ENCODE measurements at places on chromosomes 4 and X.
A peak's percentile ranks its signal among the peaks of the same experiment; 100 is the strongest.

GRCh38 chr4:122476126-122476525 lies 19.6 kb upstream of the IL2 start:
- DNase-seq = no peak

DNA sequence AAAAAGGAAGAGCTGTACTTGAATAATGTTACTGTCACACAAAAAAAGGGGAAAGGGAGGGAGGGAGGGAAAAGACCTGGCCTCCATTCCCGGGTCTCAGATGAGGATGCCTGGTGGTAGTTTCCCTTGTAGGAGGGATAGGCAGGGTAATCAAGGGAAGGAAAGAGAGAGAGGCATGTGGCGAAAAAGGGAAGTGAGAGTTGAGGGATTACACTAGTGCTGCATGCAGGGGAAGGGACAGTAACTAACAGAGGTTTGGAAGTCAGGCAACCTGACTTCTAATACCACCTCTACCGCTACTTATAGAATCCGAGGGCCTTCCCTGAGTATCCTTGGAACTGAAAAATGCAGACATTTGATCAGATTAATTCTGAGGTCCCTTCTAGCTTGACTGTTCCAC lies 821.7 kb upstream of the FTHL17 start:
- no peak for DNase-seq

DNA sequence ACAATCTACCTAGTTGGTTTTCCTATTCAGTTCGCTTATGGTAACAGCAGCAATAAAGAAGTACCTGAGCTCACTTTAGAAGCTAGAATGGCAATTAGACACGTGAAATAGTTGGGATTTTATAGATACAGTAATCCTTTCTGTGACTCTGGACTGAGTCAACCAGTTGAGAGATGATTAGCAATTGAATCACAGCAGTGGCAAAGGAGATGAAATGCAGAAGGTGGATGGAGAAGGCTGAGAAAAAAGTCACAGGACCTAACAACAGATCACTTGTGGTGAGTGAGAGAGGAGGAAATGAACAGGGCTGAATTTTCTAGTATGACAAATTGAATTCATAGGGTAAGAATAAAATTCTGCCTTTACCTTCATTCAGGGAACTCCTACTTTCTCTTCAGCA lies 197.1 kb upstream of the MAGEB18 start:
- DNase-seq = no peak

DNA sequence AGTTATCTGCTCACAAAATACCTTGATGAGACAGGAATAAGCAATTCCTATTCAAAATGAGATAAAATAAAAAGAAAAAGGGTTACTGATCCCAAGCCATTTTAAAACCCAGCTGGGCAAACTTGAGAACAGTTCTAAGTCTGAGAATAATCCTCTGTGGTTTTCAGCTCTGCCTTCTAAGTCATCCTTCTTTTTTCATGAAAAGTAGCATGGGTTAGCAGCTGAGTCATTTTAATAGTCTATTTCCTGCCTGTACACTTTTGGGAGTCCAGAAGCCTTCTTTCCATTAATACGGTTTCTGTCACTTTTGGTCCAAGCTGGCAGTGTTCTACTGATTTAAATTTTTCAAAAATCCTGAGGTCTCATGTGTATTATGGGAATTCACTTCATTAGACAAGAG lies 374.3 kb downstream of the IQCM start:
- peak; percentile 83 for DNase-seq

- DNase-seq = no peak
Observed at GRCh38 chrX:56319165-56319564, 87.0 kb downstream of the KLF8 start.

DNA sequence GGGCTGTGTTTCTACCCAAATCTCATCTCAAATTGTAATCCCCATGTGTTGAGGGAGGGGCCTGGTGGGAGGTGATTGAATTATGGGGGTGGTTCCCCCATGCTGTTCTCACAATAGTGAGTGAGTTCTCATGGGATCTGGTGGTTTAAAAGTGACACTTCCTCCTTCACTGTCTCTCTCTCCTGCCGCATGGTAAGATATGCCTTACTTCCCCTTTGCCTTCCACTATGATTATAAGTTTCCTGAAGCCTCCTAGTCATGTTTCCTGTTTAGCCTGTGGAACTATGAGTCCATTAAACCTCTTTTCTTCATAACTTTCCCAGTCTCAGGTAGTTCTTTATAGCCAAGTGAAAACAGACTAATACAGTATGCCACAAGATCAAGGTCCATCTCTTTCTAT lies 70.0 kb upstream of the MSX1 start:
- DNase-seq = no peak

DNA sequence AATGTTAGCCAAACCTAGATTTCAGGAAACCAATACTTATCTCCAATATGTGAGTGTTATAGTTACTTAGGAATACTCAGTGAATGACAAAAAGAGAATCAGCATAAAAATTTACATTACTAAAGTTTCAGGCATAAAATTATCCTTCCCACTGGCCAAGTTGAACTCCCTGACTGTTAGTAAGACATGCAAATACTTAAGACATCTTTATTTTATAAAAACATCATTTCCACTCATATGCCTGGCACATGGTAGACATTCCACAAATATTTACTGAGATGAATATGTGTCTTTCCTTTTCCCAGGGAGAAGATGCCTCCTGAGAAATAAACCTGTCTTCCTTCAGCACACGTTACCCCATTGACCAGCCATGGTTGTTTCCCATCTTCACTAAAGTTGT lies 7.3 kb downstream of the VEGFD start:
- DNase-seq = no peak

- DNase-seq = no peak
Observed at GRCh38 chr4:89957046-89957926, 62.6 kb downstream of the MMRN1 start.

DNA sequence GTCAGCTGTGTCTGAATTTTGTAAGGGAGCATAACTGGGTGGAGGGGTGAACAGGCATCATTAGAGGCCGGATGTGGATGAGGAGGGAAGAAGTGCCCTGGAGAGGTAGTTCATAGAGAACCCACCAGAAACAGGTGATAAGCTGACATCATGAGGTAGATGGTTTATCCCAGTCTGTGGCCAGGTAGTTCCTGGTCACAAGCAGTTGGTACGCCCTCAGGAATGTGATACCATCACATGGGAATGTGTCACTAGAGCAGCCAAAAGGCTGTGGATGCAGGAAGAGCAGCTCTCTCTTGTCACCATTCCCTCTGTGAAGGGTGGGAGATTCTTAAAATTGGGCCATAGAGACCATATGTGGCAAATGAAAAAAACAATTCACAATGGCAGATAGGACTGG lies 21.9 kb downstream of the MSN start:
- no peak for DNase-seq

DNA sequence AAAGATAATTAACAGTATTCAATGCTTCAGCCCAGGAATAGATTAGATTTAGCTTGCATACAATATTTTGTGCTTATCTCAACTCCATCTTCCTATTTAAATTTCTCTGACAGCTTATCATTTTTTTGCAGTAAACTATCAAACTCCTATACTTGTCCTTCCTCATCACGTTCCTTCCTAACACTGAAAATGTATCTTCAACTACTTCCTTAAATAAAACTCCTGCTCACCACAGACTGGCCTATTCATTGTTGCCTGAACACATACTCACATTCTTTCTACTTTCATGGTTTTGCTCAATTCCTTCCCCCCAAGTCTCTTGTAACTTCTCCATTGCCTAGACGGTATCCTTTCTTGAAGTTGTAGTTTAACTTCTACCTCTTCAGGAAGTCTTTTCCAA lies 28.5 kb upstream of the PTPN13 start:
- DNase-seq = no peak

DNA sequence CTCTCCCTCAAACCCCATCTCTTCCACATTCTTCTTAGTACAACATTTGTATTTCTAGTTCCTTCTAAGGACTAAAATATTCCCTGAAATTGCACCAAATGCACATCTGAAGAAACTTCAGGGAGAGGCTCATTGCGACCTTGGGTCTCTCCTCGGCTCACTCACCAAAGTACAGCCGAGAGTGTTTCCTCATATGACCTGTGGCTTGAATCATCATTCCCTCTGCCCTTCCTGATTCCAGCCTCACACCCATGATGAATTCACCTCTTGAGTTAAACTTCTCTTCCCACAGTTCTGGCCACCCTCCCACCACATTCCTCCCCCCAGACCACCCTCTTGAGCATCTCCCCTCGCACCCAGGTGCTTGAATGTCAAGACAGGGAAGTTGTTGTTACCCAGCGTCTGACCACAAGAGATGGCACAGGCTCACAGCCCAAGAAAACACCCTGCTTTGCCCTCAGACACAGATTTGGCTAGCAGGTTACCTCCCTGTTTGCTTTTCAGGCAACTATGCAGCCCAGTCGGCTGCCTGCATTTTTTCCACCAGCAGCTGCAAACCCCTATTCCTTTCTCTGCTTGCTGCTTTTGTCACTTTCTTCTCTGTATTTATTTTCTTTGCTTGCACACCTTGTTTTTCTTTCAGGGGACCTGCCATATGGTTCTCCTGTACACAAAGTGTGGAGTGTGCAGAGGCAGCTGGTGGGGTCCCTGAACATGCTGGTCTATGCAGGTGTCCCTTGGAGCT lies 214.8 kb downstream of the SPATA18 start:
- no peak for DNase-seq

- DNase-seq = no peak
Observed at GRCh38 chr4:144597171-144597570, 48.8 kb upstream of the HHIP start.

DNA sequence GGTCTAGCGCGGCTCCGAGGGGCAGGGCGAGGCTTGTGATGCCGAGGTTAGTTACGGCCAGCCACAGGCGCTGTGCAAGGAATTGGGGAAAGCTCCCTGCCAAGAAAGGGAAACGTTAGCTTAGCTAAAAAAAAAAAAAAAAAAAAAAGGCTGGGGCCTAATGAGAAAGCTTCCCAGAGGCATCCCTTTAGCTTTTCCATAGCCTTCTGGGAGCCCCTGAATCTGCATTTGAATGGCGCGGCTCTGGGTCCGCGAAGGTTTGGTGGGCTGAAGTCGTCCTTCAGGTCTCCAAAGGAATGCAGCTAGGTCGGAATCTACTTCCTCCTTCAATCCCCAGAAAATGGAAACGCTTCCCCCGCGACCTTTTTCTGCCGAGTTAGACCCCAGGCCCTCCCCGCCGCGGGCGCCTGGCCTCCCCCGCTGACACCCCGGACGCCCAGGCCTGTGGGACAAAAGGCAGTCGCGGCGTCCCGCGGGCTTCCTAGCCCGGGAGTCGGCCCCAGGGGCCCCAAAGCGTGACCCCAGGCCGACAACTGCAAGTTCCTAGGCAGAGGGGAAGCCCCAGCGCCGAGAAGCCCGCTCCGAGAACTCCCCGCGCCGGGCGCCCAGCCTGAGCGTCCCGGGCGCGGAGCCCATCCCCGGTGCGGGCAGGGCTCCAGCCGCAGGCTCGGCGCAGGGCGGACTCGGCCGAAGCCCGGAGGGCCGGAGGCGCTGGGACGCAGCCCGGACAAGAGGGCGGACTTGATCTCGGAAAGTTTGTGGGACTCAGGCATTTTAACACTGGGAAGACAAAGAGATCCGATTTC lies 605 bp upstream of the FAT1 start:
- DNase-seq = peak; percentile 37

DNA sequence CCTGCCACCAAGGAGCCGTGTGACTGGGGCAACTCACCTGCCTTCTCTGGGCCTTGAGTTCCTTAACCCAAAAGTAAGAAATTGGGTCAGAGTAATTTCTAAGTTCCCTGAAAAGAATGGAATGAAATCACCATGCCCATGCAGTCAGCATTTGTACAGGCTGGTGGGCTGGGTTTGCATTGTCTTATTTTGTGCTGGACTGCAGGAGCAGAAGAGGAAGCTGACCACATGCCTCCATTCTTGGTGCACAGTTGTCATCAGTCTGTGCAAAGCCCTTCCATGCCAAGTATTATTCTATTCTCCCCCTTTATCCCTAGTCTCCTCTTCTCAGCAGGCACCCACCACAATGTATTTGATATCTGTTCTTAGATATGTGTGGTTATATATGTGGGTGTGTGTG lies 56.3 kb downstream of the FHDC1 start:
- DNase-seq = no peak

- DNase-seq = peak; percentile 91
Observed at GRCh38 chrX:49039598-49040375, 3.4 kb downstream of the TFE3 start.

DNA sequence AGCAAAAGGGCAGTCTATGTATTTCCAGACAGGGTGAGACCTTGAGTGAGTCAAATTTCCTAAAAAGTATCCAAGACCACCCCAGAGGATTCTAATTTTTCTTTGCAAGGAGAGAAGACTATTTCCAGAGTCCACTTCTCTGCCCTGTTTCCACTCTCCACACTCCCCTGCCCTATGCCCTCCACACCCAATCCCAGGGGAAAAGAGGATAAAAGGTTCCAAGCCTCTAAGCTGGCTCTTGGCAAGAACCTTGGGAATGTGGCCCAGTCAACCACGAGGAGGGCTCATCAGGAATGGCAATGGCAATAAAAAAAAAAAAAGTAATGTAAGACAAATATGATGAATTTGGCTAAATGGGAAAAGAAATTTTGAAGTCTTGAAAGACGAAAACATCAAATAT lies 65.9 kb downstream of the SRPX start:
- peak; percentile 40 for DNase-seq

DNA sequence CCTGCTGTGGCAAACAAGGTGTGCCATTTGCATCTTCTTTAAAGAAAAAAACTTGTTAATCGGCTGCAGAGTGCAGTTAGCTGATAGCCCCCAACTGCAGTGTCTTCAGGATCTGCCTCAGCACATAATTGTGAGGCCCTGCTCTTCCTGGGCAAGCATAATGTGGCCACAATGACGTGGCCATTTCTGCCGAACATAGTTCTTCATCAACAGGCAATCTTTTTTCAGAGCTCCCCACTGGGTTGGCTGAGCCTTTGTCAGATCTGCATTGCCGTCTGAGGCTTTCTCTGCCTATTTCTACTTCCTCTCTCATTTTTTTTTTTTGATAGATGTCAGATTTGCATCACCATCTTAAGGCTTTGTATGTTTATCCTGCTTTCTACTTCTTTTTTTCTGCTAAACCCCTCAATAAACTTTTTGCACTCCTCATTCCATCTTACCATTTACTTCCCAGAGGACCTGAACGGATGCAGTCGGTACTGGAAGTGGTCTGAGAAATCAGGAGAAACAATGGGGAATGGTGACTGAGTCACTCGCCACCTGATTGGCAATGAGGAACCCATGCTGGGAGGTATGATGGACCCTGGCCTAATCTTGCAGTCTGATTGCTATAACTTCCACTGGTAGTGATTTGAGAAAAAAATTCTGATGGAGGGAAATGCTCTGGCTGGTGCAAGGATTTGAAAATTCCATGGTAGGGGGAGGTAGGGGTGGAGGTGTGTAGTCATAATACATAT lies 21.2 kb upstream of the TAB3 start:
- DNase-seq = no peak

Data from LHCN-M2 (cell line).